ENCODE measurements at places on chromosomes 7 and 10. TPM values are rescaled to one million over a fixed set of nuclear protein-coding genes. Genes with fewer than 3 reads are reported as not detected.

The PRR15 gene
- polyA plus RNA-seq, result 1.8 TPM

The PHKG1 gene
- polyA plus RNA-seq, result 0.49 TPM

DNA sequence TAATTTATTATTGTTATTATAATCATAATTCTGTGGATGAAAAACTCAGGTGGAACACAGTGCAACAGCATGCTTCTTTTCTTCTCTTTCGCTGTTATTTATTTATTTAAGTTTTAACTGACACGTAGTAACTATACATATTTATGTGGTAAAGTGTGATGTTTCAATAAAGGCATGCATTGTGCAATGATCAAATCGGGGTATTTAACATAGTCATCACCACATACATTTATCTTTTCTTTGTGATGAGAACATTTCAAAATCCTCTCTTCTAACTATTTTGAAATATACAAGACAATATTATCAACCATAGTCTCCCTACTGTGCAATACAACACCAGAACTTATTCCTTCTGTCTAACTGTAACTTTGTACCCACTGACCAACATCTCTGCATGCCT is 152.5 kb upstream of the LYZL1 start:
- DNase-seq, result no peak
- no peaks in the 10 kb centered on the region for H3K27me3 ChIP-seq
- no peaks in the 10 kb centered on the region for H3K36me3 ChIP-seq
- no peak overlapping the region for H3K4me3 ChIP-seq
- H3K27ac ChIP-seq, result no peak overlapping the region
- peaks cover 9% of the 10 kb centered on the region for H3K4me1 ChIP-seq

- H3K27me3 ChIP-seq, result no peaks in the 10 kb centered on the region
- H3K36me3 ChIP-seq, result no peaks in the 10 kb centered on the region
- H3K4me1 ChIP-seq, result no peaks in the 10 kb centered on the region
- H3K4me3 ChIP-seq, result no peak overlapping the region
- no peak for DNase-seq
- no peak overlapping the region for H3K27ac ChIP-seq
These were observed 35.0 kb downstream of the GPR141 start for GRCh38 chr7:37718585-37718984.

GRCh38 chr10:12561720-12562119 is 212.4 kb downstream of the CAMK1D start:
- peaks cover 5% of the 10 kb centered on the region for H3K27me3 ChIP-seq
- H3K27ac ChIP-seq, result no peak overlapping the region
- no peaks in the 10 kb centered on the region for H3K36me3 ChIP-seq
- peaks cover 3% of the 10 kb centered on the region for H3K4me1 ChIP-seq

DNA sequence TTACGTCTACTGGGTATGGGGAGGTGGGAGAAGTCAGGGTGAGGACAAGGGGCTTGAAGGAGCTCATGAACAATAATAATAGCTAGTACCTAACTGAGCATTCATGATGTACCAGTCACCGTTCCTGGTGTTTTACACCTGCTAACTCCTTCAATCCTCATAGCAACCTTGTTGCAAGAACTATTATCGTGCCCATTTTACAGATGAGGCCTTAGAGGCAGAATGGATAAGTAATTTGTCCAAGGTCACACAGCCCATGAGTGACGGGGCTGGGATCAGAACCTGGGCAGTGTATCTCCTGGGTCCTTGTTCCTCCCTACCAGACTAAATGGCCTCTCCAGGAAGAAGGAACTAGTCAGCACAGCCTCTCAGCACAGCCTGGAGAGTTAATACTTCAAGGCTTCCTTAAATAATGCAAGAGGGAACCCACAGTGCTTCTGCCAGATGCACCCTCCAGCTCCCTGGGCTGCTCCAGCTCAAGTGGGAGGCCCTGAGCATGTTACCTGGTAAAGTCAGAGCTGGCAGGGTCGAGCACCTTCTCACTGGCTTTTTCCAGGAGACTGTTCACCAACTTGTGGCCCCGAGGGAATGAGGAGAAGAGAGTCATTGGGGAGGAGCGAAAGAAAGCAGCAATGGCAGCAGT is 28.8 kb downstream of the RRP12 start:
- no peaks in the 10 kb centered on the region for H3K4me1 ChIP-seq
- no peak for DNase-seq
- H3K27me3 ChIP-seq, result no peaks in the 10 kb centered on the region
- no peak overlapping the region for H3K27ac ChIP-seq

The THNSL1 gene
- 4.1 TPM for polyA plus RNA-seq

GRCh38 chr10:129163531-129163930 is 303.5 kb upstream of the MGMT start:
- no peaks in the 10 kb centered on the region for H3K27me3 ChIP-seq
- no peak overlapping the region for H3K4me3 ChIP-seq
- H3K27ac ChIP-seq, result no peak overlapping the region
- DNase-seq, result no peak
- no peaks in the 10 kb centered on the region for H3K4me1 ChIP-seq
- no peaks in the 10 kb centered on the region for H3K36me3 ChIP-seq

The FFAR4 gene
- polyA plus RNA-seq, result not detected

GRCh38 chr7:108598153-108598552 is 28.5 kb downstream of the DNAJB9 start:
- no peak for DNase-seq
- H3K36me3 ChIP-seq, result no peaks in the 10 kb centered on the region
- H3K27me3 ChIP-seq, result peaks cover 11% of the 10 kb centered on the region
- no peak overlapping the region for H3K27ac ChIP-seq

GRCh38 chr10:44258460-44259089 is 126.3 kb downstream of the CXCL12 start:
- H3K36me3 ChIP-seq, result no peaks in the 10 kb centered on the region
- H3K27me3 ChIP-seq, result no peaks in the 10 kb centered on the region
- no peak for DNase-seq

GRCh38 chr10:119368991-119369869 is 161.9 kb downstream of the GRK5 start:
- H3K4me1 ChIP-seq, result no peaks in the 10 kb centered on the region
- H3K4me3 ChIP-seq, result no peak overlapping the region
- no peak for DNase-seq

The MYH16 gene
- 2.2 TPM for polyA plus RNA-seq

GRCh38 chr7:935164-935873 is 19.2 kb downstream of the ADAP1 start:
- peaks cover 2% of the 10 kb centered on the region for H3K27me3 ChIP-seq
- no peaks in the 10 kb centered on the region for H3K4me1 ChIP-seq
- no peak overlapping the region for H3K27ac ChIP-seq
- H3K36me3 ChIP-seq, result no peaks in the 10 kb centered on the region

GRCh38 chr10:115409347-115409746 is 316.2 kb downstream of the ATRNL1 start:
- H3K4me1 ChIP-seq, result no peaks in the 10 kb centered on the region
- DNase-seq, result no peak
- no peak overlapping the region for H3K4me3 ChIP-seq
- H3K27me3 ChIP-seq, result no peaks in the 10 kb centered on the region

Data from keratinocyte (primary cell).